ENCODE measurements at places on chromosomes 3 and 15.

GRCh38 chr3:126125341-126125740 is 41.4 kb upstream of the SLC41A3 start:
- DNase-seq = peak; percentile 10

GRCh38 chr15:76337059-76337695 is 604 bp downstream of the ISL2 start:
- DNase-seq = no peak

DNA sequence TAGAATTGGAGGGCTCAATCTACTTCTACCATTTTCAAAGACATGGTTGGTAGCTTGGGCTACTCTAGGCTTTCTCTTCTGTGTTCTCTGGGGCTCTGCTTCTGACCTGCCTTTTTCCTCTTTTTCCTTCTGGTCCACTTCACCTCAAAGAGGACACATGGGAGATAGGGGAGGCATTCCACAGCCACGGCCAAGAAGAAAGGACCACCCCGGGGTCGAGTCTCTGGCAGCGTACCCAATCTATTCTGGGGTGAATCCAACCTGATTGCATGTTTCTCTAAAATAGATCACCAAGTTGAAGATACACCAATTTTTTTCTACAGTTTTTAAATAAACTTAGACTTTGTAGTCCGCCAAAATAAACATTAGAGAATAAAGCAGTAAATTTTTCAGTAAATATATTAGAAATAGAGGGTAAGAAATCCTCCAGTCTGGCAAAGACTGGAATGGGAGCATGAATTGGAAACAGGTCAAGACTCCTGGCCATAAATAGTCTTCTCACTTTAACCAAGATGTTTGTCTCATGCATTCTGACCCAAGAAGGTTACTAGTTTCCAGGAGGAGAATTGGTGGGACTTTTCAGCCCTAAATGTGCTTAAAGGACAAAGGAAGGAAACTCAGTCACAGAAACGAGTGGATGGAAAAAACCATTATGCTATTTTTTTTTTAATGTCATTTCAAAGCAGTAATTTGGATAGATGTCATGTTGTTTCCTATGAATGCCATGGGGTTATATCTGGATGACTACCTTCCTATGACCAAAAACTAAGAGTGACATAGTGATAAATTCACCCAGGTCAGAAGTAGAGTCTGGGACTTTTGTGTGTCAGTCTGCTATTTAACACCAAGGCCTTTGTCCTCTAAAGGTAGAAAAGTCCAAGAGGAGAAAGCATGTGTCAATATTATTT is 71.3 kb upstream of the PHLDB2 start:
- no peak for DNase-seq

DNA sequence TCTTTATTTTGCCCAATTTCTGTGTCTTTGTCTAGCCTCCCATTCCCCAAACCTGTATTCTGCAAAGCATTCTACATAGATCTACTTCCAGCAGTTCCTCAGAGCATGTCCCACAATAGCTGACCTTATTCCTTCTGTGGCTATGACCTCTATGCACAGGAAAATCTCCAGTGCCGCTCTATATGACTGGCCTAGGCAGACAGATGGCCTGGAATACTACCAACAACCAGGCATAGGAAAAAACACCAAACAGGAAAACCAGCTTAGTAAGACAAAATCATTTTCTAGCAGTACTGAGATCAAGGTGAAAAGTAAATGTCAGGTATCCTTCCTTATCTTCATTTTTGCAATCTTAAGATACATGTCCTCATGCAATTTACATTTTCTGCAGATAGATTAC is 1115.0 kb downstream of the IGSF11 start:
- DNase-seq = no peak

DNA sequence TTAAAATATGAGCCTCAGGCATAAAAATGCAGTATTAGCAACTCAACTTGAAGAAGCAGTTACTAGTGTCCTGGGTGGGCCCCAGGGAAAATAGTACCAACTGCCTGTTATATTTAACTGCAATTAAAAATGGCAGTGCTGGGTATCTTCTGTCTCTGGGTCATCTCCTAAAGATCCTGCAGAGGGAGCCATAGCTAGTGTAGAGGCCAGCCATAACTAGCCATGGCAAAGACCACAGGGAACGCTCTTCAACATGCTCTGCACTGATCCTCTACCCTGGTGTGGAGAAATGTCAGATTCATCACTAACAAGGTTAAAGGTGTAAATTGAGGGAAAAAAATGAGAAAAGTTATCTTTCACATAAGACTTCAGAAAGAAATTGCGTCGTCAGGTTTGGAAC is 181.3 kb downstream of the SNRPN start:
- no peak for DNase-seq

DNA sequence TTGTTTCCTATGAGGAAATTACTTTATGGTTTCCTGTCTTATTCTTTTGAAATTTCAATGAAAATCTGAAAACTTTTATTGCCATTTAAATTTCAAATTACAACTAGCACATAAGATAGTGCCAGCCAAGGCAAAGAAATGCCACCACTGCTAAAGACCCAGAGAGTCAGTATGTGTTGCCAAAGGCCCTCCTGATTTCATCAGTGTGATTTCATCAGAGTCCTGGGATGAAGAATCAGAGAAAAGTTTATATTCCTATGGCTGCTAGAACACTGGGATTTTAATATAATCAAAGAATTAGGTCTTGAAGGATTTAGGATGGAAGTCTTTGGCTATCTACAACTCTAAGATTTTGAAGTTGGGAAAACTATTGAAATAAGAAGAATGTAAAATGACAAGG is 434.2 kb upstream of the CCDC54 start:
- no peak for DNase-seq

DNA sequence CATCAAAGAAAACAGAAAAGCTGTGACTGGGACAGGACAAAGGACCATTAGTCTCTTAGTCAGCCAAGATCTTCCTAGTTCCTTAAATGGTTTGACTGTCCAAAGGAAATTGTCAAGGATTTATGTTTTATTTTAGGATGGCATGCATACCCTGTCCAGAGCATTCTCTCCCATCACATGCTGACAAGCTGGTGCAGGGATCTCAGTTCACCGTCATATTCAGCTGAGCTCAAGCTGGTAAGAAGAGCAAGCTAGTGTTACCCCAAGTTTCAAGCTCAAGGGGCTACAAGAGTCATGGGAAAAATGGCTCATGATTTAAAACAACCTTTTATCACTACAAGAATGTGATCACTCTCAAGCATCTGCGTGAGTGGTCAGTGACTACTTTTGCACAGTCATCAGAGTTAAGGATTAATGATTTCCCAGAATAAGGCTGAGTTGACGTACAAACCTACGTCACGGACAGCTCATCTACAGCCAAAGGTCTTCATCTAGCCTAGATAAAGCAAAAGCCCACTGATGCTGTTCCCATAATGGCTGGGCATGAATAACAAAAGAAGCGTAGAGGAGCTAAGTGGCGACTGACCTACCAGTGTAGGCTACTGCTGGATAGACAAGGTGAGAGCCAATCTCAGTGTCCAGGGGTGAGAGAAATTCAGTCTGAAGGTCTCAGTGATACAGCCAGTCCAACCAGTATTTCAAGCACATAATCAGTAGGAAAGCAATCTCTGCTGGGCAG is 157.5 kb downstream of the GABRB3 start:
- DNase-seq = no peak

GRCh38 chr3:130779031-130779430 is 32.4 kb upstream of the PIK3R4 start:
- DNase-seq = no peak

DNA sequence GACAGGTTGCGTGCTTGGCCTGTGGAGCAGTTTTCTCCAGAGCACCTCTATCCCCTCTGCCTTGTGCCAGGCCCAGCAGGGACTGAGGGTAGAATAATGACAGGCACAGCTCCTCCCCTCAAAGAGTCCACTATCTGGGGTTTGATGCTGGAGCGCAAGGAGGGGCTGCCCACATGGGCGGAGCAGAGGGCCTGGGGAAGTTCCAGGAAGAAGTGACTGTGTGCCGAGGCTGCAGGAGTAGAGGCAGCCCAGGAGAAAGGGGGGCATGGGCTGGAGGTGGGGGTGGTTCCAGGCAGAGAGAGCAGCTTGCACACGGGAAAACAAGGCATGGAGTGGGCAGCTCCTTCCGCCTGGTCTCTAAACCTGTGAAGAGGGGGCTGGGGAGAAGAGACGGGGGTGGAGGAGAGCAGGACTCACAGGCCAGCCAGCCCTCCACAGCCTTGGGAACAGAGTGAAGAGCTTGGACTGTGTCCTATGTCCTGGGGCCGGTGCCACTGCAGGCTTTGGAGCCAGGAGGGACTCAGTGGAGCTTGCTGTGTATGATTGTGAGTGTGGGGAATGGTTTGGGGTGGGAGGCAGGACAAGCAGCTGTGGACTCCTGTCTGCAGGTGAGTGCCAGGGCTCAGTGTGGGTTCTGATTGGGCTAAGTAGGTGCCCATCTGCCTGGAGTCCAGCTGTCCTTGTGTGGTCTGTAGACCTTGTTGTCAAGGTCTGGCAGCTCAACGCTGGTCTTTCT is 48.1 kb downstream of the APBA2 start:
- no peak for DNase-seq

DNA sequence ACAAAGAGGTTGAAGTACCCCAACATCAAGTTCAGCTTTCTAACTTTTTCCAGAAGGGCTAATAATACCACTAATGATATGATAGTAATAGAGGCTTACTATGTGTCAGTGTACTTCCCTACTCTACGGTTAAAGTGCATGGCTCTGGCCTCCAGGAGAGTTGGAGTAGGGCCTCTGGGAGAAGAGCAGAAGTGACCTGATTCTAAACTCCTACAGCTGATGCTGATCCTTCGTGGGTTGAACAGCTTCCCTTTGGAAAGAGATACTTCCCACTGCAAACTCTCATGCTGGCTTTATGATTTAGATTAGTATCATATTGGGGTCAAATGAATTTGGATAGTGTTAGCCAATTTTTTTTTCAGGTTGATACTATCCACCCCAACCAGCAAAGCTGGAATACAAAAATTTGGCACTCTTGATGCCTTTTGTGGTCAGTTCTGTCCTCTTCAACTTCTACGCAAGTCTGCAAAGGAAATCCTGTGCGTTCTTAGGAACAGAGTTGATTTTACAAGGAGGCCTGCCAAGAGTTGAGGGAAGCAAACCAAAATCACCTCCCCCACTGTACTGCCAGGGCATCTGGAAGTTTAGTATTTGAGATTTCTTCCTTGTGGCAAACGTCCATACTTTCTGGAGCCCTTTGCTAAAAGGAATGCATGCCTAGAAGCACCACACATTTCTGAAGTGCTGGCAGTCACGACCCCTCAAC is 17.8 kb downstream of the TMEM212 start:
- peak; percentile 23 for DNase-seq

- DNase-seq = no peak
Observed at GRCh38 chr15:66780973-66781718, 79.1 kb downstream of the SMAD6 start.

DNA sequence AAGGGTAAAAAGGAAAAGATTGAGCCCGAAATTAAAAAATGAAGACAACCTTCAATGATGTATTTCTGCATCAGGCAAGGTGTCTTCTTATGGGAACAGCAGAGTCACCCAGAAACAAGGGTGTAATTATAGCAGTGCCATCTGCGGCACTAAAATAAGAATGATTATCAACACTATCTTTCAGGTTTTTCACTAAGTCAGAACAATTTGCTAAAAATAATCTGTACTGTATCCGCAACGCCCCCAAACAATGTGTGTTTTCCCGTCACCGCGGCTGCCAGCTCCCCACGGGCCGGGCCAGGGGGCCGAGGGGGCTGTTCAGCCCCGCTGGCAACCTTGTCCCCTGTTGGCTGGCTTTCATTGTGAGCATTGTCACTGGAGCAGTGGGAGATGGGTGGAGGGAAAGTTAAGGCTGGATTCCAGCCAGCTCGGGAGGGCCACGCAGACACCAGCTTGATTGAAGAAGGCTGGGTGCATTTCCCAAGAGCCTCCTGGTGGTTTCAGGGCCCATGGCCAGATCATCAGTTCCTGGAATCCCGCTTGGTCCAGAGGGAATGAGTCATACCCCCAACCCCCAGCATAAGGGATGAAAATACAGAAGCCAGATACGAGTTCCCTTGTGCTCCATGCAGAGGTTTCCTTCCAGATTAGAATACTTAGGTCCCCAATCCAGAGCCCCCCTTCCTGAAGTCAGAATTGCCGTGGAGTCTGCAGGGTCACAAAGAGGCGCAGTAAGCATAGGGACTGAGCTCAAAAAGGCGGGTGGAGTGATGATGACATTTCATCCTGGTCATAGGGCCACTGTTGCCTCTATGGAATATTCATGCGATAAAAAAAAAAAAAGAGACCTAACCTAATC is 90.2 kb upstream of the KLF13 start:
- peak; percentile 78 for DNase-seq

DNA sequence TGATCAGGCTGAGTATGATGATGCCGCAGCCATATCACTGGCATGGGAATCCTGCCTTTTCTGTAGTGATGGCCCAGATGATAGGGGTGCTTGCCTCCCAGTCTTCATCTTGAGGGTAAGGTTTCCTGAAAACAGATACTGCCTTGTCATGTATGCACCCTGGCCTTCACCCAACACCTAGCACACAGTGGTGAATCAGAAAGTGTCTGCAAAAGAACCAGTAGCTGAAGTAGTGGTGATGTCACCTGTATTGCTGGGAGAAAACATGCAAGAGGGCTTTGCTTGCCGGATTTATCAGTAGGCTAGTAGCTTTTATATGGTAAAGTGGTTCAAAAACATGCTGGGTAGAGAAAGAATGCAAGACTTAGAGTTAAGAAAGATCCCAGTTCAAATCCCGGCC is 419.8 kb upstream of the WNT5A start:
- no peak for DNase-seq

- DNase-seq = no peak
Observed at GRCh38 chr3:76111808-76112207, 326.5 kb upstream of the ZNF717 start.

- no peak for DNase-seq
Observed at GRCh38 chr15:45253330-45253729, 1.3 kb downstream of the SLC28A2 start.

- DNase-seq = no peak
Observed at GRCh38 chr3:38721207-38721772, 71.8 kb upstream of the SCN5A start.

- no peak for DNase-seq
Observed at GRCh38 chr3:135460273-135460672, 505.3 kb upstream of the PPP2R3A start.

DNA sequence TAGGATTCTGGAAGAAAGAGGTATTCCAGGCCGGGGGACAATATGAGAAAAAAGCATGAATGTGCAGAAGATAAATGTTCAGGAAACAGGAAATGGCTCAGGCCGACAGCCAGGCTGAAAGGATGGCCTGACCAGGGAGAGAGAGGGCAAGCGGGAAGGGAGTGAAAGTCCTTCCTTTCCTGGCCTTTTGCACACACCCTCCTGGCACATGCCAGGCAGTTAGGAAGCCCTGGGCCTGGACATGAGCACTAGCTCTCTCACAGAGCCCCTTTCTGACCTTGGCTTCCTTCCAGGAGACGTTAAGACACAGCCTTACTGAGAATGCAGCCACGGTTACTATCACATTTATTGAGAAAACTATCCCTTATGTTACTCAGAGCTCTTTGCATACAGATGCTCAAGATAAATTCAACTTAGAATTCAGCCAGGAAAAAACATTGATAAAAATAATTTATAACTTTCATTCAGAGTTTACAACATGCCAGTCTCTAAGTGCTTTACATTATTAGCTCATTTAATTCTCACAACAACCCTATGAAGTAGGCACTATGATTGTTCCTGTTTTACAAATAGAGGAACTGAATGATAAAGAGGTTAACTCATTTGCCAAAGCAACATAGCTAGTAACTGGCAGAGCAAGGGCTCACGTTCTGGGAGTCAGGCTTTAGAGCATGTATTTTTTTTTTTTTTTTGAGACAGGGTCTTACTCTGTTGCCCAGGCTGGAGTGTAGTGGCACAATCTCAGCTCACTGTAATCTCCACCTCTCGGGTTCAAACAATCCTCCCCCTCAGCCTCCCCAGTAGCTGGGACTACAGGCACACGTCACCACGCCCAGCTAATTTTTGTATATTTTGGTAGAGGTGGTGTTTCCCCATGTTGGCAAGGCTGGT is 39.4 kb upstream of the SMAD3 start:
- peak; percentile 72 for DNase-seq

- no peak for DNase-seq
Observed at GRCh38 chr3:61575893-61576292, 14.5 kb downstream of the PTPRG start.
